ENCODE measurements at places on chromosomes 1 and 21.

DNA sequence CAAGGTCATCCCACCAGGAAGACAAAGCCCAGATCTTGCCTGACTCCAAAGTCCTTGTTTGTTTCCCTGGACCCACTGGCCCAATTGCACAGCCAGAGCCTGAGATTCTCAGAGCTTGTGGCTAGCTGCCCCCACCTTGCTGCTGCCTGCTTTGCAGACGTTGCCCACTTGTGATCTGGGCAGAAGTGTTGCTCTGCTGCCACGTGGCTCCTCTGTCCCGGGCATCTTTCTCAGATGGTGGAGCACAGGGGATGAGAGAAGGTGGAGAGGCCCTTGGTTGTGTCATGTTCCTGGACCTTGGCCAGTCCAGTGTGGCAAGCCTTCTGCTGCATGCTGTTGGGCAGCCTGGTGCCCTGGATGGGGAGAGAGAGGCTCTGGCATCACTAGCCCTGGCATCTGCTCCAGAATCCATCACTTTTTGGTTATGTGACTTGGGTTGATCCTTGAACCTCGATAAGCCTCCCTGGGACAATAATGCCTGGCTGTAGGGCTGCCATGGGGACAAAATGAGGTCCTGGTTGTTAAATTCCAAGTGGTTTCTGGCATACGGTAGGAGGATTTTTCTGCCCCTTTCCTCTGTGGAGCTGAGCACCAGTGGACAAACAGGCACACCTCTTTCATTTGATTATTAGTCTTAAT is 1.5 kb upstream of the NR0B2 start:
- DNase-seq: no peak

GRCh38 chr21:46556802-46557201 is 48.1 kb downstream of the S100B start:
- DNase-seq: no peak

- no peak for DNase-seq
Observed at GRCh38 chr1:115179397-115180079, 90.2 kb upstream of the TSPAN2 start.

DNA sequence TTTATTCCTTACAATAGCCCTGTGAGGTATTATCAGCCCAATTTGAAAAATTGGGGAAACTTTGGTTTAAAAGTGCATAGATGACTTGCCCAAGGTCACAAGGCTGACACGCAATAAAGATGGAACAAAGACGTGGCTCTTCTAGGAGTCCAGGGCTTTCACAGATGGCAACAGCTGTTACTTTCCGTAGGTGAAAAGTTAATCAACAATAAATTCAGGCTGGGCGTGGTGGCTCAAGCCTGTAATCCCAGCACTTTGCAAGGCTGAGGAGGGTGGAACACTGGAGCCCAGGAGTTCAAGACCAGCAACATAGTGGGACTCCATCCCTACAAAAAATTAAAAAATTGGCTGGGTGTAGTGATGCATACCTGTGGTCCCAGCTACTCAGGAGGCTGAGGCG is 87.8 kb upstream of the ATF3 start:
- no peak for DNase-seq

GRCh38 chr1:199302554-199302953 is 663.7 kb downstream of the PTPRC start:
- DNase-seq: no peak

GRCh38 chr21:33685613-33686197 is 43.4 kb downstream of the ITSN1 start:
- no peak for DNase-seq

- DNase-seq: no peak
Observed at GRCh38 chr1:81550753-81551152, 250.0 kb upstream of the ADGRL2 start.

DNA sequence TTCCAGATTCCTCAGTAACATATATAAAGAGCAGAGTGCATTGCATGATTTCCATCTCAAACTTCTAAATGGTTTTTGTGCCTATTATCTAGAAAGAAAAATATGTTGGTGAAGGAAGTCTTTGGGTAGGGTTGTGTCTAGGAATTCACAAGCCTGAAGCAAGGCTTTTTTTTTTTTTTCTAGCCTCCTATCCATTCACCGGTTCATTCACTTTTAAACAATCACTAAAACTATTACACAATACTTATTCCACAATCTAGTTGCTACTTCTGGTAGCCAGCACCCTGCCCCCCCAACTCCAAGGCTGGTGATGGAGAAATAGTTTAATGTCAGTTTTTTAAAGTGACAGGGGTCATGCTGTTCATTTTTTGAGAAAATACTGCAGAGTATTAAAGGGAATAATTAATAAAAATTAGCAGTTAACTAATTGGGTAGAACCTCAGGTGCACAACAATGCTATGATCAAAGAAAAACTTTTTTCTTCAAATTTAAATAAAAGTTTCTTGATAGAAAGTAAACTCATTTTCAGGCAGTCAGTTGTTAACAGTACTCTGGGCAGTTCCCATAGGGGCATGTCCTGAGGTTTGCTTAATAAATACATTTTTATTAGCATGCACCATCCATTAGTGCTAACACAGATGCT is 10.9 kb downstream of the IRF2BP2 start:
- no peak for DNase-seq

DNA sequence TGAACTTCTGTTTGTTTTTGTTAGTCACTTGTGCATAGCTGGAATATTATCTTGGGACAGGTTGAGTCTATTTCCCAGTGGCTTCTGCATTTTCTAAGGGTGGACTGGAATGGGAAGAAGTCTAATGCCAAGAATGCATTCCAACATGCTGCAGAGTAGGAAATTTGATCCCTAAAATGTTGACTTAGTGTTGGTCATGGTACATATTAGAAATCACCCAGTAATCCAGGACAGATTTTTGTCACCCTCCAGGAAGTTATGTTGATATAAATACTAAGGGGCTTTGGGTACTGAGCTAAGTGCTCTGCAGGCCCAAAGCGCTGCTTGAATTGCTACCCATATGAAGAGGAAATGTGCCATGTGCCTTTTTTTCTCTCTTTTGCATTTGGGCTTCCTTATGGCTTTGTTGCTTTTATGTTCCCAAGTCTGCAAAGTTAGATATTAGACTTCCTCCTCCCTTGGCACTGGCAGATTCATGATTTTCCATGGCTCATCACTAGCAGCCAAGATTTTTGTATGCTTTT is 10.0 kb downstream of the ARID1A start:
- no peak for DNase-seq

- no peak for DNase-seq
Observed at GRCh38 chr1:184158896-184159681, 107.6 kb downstream of the TSEN15 start.

DNA sequence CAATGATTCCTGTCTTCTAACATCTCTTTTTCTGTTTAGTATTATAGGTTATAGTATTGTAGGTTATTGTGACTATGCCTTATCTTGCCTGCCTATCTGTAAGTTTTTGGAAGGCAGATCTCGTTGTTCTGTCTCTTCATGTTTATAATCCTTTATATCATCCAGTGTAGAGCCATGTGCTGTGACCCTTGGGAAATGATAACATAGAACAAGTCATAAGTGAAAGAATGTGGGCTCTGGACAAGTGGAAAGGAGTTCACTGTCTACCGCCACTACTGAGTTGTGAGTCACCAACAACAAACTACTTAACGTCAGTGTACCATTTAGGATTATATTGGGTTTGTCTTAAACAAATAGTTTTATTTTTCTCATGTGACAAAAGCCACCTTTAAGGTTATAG is 139.3 kb downstream of the LYPLAL1 start:
- DNase-seq: no peak

GRCh38 chr1:161162806-161163205 is 3.4 kb upstream of the PPOX start:
- no peak for DNase-seq

GRCh38 chr1:117051224-117052064 is 8.7 kb upstream of the TTF2 start:
- DNase-seq: no peak

DNA sequence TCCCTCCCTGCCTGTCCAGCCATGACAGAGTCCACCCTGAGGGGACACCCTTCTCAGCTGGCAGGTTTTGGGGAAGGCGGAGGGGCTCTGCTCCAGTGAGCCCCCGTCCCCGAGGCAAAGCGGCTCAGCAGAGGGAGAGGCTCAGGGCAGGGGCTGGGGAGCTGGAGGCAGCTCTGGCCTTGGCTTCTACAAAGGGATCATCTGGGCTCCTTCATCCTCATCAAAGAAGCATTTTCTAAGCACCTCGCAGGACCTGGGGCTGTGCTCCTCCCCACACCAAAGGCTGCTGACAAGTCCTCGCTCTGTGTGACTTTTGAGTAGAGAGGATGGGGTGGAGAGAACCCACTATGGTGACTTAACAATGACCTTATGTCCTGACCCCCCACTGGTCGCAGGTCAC is 21.0 kb upstream of the CLSTN1 start:
- no peak for DNase-seq

- DNase-seq: no peak
Observed at GRCh38 chr21:46058431-46059145, 39.3 kb upstream of the COL6A2 start.

GRCh38 chr1:81183051-81183450 is 617.7 kb upstream of the ADGRL2 start:
- no peak for DNase-seq

DNA sequence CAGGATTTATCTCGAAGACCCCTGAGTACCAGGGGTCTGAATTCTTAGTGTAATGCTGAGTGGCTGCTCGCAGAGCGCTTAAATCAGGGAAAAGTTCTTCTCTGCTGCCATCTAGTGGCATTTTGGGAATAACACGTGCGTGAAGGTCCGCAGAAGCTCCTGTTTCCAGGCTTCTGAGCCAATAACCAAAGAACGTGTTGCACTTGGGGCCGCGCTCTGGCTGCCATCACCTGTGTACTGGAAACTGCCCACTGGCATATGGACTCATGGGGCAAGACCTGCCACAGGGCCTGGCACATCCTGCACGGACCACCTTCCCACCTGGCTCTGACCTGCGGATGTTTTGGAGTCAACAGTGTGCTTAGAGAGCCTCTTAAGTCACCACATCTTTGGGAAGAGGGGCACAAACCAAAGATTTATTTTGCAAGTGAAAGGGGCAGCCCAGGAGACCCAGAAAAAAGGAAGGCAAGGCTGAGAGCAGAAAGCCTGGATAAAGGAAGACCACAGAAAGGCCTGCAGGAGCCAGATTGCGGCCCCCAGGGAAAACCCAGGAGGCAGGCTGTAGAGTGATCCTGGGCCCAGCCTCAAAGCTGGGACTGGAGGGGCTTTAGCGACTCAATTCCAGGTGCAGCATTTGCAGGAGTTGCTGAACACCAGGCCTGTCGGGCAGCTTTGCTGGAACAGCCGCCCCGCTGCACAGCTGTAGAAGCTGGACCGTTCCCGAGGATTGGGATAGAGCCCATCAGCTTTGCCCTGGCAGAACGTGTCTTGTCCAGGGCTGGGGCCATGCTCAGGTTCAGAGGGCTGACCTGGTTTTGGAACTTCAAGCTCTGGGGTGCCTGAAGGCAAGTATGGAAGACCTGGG is 13.0 kb downstream of the CHIT1 start:
- peak; percentile 10 for DNase-seq

DNA sequence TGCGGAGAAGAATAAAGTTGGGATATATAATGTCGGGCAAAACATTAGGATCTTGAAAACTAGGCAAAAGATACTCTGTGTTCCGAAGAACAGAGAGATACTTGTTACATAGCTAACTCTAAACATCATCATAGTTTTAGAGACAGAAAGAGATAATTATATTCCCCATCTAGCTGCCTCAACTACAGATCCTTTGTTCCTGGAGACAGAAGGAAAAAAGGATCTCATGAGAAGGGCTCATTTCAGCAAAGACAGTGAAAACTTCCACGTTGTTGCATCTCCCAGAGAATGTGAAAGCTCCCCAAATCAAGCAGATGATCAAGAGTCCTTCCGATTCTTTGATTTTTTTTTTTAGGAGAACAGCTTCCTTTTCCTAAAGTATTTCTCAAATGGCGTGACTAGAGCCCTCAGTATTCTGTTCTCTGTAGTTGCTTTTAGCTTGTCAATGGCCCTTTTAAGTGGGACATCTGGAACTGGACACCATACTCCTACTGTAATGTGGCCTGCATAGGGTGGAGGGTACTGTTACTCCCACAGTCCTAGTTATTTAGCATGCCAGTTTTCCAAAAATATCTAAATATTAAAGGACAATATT is 1048.2 kb downstream of the TTLL7 start:
- no peak for DNase-seq

DNA sequence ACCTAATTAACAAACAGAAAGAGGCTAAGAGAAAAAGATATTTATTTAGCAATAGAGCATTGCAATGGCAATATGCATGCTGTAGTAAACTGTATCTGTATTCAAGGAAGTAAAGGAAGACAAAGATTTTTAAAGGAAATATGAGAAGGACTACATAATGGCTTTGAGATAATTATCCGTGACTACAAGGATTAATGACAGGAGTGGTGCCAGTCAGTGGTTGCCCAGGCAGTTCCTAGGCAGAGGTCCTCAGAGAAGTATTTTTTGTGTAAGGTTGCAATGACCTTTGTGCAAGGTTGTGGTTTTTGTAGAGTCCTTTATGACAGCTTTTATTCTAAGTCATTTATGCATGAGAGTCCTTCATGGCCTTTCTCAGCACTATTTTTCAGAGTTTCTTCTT is 711.1 kb upstream of the CHRM3 start:
- no peak for DNase-seq

DNA sequence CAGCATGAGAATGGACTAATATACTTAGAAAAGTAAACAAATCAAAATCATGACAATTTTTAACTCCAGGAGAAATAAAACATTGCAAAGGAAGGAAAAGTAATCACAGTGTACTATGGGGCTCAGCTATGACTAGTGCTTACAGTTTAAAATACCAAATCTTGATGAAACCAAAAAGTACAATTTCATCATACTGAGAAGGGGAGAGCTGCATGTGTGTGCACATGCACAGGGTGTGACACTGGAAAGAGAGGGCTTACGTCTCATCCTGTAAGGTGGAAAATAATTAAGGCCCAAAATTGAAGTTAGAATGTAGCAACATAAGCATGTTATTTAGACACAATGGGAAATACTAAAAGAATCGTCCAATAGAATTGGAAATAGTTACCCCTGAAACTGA is 64.6 kb downstream of the OMA1 start:
- DNase-seq: no peak

DNA sequence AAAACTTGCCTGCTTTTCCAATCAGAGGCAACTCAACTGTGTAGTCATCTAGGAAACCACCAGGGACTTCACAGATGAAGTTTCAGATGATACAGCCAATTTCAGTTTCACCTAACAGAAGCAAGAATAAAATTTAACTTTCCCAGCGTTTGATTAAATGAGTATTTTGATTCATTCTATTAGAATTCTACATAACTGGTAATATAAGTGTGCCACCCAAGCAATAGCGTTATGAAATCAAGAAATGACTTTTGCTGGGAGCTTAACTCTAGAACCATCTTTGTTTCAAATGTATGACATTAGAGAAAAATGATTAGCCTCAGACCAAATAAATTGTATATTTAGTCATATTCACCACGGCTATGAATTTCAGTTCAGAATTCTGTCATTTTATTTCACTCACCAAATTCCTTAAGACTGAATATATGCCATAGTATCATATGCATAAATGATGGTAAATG is 239.3 kb downstream of the NRIP1 start:
- no peak for DNase-seq

Data from stimulated activated CD8-positive, alpha-beta memory T cell treated with anti-CD3 and anti-CD28 coated beads, Interleukin-7, amount 100 ng/mL, for 1 hour (primary cell).